ENCODE measurements at places on chromosomes 16 and 17.
A peak's percentile ranks its signal among the peaks of the same experiment; 100 is the strongest.

DNA sequence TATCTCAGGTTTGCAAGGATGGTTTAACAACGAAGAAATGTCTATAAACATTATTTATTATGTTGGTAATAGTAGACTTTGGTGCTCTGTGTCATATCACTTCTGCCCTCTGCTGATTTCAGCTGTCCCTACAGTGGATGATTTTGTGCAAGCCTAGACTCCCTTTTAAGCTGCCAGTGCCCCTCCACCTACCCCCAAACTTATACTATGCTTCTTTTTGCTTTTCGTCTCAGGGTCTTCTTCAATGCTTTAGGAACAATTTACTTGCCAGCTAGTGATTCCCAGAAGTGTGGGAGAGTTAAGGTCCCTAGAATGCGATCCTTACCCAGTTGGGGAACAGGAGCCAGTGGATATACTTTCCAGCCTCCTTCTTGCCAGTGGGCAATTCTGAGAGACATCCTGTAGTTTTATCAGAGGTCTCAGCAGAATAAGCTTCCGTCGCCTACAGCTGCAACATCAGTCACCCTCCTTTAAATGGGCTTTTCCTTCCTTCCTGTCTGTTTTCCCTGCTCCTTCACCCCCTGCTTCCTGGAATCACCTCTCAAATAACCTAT lies 4.1 kb downstream of the ICAM2 start:
- no peak for DNase-seq

DNA sequence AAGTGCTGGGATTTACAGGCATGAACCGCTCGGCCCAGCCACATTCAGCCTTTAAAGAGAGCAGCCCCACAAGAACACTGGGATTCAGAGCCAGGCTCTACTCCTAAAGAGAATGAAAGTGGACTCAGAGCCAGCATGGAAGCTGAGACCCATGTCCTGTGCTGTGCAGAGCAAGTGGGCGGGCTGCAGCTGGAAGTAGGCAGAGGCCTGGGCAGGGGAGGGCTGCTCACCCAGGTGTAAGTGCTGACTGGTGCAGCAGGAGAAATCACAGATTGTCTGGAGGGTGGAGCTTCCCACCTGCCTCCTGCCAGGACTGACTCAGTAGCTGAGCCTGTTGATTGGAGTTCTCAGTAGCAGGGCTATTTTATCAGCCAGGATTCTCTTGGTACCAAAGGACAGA lies 178.7 kb downstream of the KATNIP start:
- no peak for DNase-seq

- peak; percentile 21 for DNase-seq
Observed at GRCh38 chr17:63571632-63572310, 21.5 kb downstream of the DCAF7 start.

- DNase-seq: no peak
Observed at GRCh38 chr17:57600074-57600473, 145.0 kb downstream of the CCDC182 start.

DNA sequence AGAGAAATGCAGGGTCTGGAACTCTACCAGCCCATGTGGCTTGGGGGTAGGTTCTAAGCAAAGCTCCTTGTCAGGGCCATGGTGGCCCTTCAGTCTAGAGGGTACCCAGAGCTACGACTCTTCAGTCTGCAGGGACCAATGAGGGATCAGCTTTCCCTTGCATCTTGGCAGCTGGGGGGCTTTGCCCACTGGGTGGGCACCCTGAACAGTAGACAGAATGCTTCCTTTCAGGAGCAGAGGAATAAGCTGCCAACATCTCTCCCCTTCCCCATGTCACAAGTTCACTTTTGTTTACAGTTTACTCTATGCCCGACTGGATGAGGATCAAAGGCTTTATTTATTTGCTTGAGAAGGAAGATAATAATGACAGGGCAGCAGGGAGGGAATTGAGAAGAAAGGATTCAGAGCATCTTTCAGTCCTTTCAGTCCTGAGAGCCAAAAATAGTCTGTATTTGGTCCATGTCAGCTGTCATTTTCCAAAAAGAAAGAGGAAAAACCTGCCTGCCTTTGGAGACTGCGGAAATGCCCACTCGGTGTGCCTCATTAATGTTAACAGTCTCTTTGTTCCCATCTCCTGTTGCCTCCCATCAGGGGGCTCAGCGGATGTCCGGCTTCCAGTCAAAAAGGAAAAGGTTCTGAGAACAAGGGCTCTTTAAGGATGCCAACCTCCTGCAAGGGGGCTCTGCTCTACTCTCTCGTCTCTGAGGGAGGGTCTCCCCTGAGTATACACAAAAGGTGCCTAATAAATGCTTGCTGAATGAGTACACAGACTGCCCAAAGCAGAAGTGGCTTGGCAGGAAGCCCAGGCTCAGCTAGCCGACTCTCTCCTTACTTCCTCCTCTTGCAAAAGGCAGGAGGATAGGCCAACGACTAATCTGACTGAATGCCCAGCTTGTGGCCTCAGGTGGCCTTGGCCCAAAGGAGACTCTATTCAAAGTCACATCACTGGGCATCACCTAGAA lies 17.1 kb downstream of the TRAF4 start:
- no peak for DNase-seq

- DNase-seq: peak; percentile 41
Observed at GRCh38 chr16:2769675-2770056, 7.4 kb downstream of the ELOB start.

GRCh38 chr16:50151322-50151721 lies 1.8 kb upstream of the TENT4B start:
- DNase-seq: no peak

GRCh38 chr17:73663614-73664013 lies 19.4 kb upstream of the SDK2 start:
- DNase-seq: no peak

DNA sequence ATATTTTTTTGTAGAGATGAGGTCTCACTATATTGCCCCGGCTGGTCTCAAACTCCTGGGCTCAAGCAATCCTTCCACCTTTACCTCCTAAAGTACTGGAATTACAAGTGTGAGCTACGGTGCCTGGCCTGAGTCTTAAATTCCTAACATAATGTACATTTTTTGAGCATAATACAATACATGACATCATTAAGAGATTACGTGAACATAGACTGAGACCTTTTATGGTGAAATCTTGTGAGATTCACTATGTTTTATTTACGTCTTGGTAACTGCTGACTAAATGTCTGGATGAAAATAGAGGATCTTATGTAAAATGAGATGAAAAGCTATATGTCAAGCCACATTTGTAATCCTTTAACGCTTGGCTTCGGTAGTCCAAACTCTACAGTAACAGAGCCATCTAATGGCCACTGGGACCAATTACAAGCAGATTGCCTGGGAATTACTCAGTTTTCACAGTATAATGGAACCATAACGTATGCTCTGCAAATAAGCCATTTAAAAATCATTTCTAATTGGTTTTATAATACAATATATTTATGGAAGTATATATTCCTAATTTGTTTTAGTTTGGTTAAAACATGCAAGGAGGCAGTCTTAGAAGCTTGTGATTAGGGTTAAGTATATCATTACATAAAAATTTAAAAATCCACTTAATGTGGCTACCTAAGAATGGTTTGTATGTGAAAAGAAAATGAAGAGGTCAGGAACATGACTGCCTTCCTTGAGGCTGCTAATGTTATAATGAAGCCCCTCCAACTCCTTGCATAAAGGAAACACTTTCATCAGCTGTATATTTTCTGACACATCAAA lies 8.1 kb upstream of the EFCAB13 start:
- peak; percentile 84 for DNase-seq

- peak; percentile 89 for DNase-seq
Observed at GRCh38 chr17:67245073-67245693, at the start of gene HELZ. Gene HELZ (minus strand): TSS chr17:67245196. CDS start chr17:67218804, 26,392 bp downstream.

All from A549 (cell line).